Neural crest cell (in vitro differentiated cells): ENCODE measurements at places on chromosomes 11 and 22. TPM values are rescaled to one million over a fixed set of nuclear protein-coding genes. Genes with fewer than 3 reads are reported as not detected.

DNA sequence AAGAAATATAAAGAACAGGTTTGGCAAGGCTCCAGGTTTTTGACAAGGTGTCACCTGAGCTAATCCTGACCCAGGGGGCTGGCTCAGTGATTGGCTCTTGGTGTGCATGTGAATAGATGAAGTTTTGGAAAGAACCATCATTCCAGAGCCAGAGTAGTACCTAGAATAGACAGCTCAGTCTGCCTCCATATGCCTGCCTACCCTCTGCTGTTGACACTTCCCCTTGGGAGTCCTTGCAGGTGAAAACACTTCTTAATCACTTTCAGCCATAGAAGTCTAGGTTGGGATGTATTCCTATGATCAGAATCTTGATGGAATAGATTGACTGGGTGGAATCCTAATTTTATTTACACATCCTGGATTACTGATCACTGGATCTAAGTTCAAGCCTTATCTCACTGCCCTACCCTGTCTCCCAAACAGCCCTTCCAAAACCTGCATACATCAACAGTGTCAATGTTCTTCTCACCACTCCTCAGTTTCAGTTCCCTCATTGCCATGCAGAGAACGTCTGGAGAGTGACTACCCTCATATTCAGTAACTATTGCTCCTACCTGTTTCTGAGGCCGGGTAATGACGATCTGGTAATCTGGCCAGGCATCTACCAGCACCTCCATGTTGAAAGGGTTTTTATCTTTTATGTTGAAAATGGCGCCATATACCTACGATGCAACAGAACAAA, 6.7 kb downstream of the GLYATL2 start:
- no peak for DNase-seq

DNA sequence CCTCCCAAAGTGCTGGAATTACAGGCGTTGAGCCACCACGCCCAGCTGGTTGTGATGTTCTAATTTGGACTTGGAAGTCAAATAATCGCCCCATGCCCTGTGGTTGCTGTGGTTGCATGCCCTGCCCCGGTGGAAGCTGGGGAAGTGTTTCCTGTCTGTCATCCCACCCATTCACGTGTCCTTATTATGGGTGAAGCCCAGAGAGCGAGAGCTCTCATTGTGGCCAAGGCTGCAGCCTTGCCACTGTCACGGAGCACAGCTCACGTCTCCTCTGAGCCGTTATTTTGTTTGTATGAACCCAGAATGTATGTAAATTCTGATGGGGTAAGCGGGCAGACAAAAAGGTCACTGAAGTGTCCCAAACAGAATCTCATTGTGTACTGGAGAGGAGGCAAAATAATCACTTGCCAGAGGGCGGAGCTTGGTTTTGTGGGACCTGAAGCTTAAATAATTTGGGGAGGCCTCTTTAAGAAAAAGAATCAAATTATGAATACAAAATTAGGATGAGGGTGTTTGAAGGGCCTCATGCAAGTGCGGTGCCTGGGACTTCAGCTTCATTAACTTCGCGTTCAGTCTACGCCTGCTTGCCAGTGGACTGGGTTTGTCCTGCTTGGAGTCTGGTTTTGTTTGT, 25.8 kb upstream of the TREH start:
- peak; percentile 17 for DNase-seq

GRCh38 chr11:40292721-40293508, 1166.5 kb downstream of the LRRC4C start:
- DNase-seq: peak; percentile 9

DNA sequence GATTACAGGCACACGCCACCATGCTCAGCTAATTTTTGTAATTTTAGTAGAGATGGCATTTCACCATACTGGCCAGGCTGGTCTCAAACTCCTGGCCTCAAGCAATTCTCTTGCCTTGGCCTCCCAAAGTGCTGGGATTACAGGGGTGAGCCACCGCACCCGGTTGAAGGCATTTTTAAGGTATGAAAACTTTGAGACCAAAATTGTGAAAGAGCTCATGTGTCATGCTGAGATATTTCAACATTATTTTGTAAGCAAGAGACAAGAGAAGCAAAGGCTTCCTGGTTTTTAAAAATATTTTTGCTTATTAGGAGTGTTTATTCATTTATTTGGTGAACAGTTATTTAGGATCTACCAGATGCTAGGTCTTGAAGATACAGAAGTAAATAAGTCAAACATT, 6.8 kb downstream of the NHERF4 start:
- DNase-seq: no peak

DNA sequence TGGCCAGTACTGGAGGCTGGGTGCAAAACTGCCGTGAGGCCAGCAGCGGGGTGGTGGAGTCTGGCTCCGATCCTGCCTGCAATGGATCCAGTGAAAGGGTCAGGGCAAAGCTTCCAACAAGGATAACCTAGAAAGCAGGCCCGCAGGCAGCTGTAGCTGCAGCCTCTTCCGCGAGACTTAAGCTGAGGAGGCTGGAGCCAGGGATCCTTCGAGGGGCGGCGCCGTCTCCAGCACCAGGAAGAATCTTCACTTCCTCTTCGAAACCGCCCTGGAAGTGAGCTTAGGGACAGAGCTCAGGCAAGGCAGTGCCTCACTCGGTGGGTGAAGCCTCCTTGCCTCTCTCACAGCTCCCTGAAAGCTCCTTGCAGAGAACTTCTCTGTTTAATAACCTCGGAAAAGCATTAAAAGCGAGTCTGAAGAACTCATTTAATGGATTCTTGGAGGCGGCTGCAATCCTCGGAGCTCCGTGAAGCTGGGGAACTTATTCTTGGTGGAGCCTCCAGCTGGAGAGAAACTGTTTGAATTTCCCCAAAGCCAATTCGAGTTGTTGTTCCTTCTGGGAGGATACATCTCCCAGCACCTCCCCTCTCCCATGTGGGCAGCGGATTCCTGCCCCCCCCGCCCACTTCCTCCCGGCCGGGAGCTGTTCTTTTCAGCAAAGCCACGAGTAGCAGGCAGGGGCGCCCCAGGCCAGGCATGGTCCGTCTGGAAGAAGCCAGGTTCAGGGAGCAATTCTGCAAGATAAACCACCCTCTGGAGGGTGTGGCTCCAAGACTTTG, 169.9 kb downstream of the CTTN start:
- peak; percentile 34 for DNase-seq

DNA sequence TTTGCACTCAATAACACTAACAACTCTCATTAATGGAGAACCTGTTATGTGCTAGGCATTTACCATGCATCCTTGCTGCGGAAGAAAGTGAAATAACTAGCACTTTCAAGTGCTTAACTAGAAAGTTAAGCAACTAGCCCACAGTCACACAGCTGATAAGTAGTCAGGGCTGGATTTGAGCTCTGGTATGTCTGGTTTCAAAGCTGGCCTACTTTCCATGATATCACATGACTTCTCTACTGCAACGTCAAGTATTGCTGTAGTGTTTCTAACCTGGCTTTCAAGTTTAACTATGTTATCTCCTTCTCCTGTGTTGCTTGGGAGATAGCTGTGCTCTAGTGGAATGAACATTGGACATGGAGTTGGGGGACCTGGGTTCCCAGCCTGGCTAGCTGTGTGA, 12.1 kb downstream of the SLC15A3 start:
- no peak for DNase-seq

DNA sequence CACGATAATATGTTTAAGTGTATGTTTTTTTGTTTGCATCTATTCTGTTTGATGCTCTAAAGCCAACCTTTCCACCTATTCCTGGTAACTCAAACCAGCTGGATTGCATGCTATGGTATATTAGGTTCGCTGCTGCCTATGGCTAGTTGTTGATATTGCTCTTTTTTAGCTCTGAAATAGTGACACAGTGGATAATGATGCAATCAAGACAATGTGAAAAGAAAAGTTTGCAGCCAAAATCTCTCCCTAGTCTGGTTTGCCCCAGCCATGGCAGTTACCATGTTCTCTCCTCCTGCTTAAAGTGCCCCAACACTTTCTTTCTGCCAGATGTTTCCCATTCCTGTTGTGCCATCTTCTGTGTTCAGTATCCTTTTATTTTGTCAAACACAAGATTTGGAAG, 269.7 kb downstream of the DYNC2H1 start:
- DNase-seq: no peak

- no peak for DNase-seq
These were observed 18.8 kb upstream of the MAML2 start for GRCh38 chr11:96361778-96362177.

GRCh38 chr11:28169816-28170215, 61.6 kb downstream of the METTL15 start:
- no peak for DNase-seq

- no peak for DNase-seq
These were observed 88.9 kb upstream of the TOP3B start for GRCh38 chr22:22071455-22071854.

GUCD1 gene
- total RNA-seq: 94.9 and 103 TPM in 2 replicates

VSIG10L2 gene
- total RNA-seq: not detected in 2 replicates

MRGPRE gene
- total RNA-seq: not detected in 2 replicates

APOA4 gene
- not detected in 2 replicates for total RNA-seq

HTR3A gene
- 3.8 and 4.6 TPM in 2 replicates for total RNA-seq

PATE4 gene
- not detected in 2 replicates for total RNA-seq

MMP27 gene
- not detected in 2 replicates for total RNA-seq

ANKK1 gene
- total RNA-seq: 0.09 TPM in 1 of 2 replicates, not detected in the other

FJX1 gene
- total RNA-seq: 28.2 and 29.5 TPM in 2 replicates
